Fibroblast of lung (primary cell): ENCODE measurements at places on chromosomes 11 and 22.
A peak's percentile ranks its signal among the peaks of the same experiment; 100 is the strongest.

DNA sequence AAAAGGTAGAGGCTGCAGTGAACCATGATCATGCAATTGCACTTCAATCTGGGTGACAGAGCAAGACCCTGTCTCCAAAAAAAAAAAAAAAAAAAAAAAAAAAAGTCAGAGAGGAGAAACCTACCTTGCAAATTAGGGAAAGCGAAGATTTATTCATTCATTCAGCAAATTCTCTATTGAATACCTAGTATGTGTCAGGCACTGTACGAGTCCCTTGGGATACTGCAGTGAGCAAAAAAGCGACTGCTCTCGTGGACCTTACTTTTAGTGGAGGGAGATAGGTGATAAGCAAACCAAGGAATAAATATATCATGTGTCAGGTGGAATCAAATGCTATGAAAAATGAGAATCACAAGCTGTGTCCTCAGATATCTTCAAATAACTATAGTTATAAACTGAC lies 101.3 kb downstream of the STIM1 start:
- no peak for DNase-seq

GRCh38 chr11:57222239-57222638 lies 14.8 kb downstream of the APLNR start:
- DNase-seq, result peak; percentile 32

GRCh38 chr11:100727410-100727809 lies 40.3 kb downstream of the ARHGAP42 start:
- DNase-seq, result peak; percentile 11

DNA sequence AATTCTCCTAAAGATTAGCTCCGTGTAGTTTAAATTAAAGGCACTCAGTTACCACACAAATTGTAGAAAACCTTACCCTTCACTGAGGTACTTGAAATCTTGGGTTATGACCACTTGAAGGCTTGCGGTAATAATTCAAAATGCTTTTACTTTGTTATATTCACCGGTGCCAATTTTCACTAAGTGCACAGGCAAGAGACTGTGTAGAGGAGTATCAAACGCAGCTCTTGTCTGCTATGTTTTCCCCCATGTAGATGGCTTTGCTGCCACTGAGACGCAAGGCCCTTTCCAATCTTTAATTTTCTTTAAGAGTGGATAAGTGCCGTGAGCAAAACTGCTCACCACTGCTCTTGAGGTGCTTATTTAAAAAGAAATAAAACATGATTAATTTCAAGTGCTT lies 155.8 kb downstream of the CADM1 start:
- DNase-seq, result no peak

- peak; percentile 31 for DNase-seq
Observed at GRCh38 chr11:16226245-16226644, 130.1 kb downstream of the SOX6 start.

- peak; percentile 50 for DNase-seq
Observed at GRCh38 chr11:9601037-9601875, 27.8 kb downstream of the WEE1 start.

GRCh38 chr22:40400159-40400558 lies 29.8 kb downstream of the SGSM3 start:
- no peak for DNase-seq

DNA sequence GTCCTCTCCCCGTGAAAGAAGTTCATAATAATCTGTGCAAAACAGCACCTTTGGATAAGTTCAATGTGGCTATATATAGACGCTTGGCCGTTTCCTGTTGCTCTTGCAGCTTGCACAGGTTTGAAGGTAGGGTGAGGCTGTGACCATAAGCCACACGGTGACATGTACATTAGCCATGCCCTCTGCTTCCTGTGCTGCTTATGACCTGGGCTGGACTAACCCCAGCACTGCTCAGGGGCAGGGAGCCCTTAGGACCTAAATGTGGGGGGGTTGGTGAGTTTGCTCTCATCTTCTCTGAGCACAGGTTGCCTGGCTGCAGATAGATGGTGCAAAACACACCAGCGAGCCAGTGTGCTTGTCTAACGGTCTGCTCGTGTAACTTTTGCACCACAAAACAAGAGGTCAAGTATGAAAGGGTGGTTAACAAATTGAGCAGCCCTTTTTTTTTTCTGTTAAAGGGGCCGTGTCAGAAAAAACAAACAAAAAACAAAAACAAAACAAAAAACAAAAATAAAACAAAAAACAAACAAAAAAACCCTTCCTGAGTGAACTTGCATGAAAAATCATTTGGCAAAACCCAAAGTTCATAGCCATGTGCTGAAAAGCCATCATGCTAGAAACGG lies 37.3 kb downstream of the FLI1 start:
- no peak for DNase-seq

DNA sequence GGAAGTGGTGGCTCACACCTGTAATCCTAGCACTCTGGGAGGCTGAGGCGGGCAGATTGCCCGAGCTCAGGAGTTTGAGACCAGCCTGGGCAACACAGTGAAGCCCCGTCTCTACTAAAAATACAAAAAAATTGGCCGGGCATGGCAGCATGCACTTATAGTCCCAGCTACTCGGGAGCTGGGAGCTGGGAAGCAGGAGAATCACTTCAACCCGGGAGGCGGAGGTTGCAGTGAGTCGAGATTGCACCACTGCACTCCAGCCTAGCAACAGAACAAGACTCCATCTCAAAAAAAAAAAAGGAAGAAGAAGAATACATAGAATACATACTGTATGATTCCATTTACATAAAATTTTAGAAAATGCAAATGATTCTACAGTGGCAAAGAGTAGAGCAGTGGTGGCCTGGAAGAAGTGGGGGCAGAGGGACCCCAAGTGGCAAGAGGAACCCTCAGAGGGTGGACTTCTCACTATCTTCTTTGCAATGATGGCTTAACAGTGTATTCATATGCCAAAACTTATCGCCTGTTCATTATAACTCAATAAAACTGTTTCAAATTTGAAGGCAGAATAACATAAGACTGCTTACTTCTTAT lies 22.0 kb downstream of the PACSIN2 start:
- DNase-seq, result no peak

DNA sequence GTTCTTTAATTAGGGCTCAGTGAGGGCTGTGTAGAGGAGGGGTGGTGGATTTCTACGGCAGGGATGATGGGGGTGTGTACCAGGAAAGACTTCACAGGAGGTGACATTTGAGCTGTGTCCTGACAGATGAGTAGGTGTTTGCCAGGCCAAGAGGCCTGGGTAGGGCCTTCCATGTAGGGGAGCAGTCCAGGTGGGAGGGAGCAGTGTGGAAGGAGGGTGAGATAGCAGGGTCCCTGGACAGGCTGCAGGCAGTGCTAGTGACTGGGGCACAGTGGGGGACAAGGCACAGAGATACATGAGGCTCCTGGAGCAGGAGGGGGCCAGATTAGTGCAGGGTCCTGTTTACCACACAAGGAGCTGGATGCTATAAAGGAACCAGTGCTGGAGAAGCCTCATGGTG lies 147.9 kb upstream of the CADM1 start:
- DNase-seq, result no peak

- no peak for DNase-seq
Observed at GRCh38 chr11:32911413-32911812, 18.8 kb downstream of the QSER1 start.

- no peak for DNase-seq
Observed at GRCh38 chr11:70128435-70128906, 50.4 kb downstream of the ANO1 start.

GRCh38 chr11:1401656-1402221 lies 12.0 kb downstream of the BRSK2 start:
- peak; percentile 43 for DNase-seq

DNA sequence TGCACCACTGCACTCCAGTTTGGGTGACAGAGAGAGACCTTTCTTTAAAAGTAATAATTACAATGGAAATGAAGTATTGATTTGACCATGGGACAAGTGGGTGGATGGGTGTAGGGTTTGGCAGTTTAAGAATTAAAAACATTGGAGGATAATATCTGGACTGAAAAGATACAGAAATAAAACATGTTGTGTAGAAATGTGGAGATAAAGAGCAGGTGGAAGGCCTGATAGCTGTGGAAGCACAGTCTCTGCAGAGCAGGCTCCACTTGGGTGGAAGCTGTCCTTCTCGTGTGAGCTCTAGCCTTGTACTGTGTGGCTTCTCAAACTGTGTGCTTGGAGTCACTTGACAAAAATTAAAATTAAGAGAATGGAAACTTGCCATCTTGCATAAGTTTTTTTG lies 25.6 kb downstream of the APLP2 start:
- no peak for DNase-seq

DNA sequence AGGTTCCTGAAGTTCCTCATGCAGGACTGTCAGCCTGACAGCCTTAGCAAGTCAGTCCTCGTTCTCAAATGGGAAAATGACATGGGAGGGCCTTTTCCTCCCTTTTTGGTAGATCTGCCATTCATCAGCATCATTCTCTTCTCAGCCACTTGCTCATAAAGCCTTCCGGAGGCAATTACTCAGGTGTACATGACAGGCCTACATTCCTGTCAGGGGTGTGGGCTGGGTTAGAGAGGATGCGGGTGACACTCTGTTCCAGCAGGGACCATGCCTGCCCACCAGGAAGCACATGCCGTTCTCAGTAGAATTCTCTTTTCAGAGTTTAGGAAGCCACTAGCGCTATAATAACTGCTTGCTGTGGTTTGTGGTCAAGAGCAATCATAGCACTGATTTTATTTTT lies 24.2 kb upstream of the ANKK1 start:
- no peak for DNase-seq

GRCh38 chr11:111123463-111124398 lies 121.8 kb upstream of the POU2AF2 start:
- DNase-seq, result no peak

- DNase-seq, result no peak
Observed at GRCh38 chr11:128469220-128469619, 118.1 kb downstream of the ETS1 start.

GRCh38 chr11:20808328-20808727 lies 138.9 kb downstream of the NELL1 start:
- no peak for DNase-seq

- DNase-seq, result peak; percentile 12
Observed at GRCh38 chr22:39395936-39396796, 3.4 kb upstream of the TAB1 start.

- no peak for DNase-seq
Observed at GRCh38 chr22:37162221-37163095, 12.7 kb upstream of the IL2RB start.

- peak; percentile 72 for DNase-seq
Observed at GRCh38 chr11:9214765-9215164, 50.4 kb downstream of the DENND5A start.

GRCh38 chr11:65211293-65212105 lies 29.8 kb downstream of the CAPN1 start:
- DNase-seq, result no peak

GRCh38 chr22:26785932-26786331 lies 128.5 kb downstream of the MIAT start:
- DNase-seq, result no peak

DNA sequence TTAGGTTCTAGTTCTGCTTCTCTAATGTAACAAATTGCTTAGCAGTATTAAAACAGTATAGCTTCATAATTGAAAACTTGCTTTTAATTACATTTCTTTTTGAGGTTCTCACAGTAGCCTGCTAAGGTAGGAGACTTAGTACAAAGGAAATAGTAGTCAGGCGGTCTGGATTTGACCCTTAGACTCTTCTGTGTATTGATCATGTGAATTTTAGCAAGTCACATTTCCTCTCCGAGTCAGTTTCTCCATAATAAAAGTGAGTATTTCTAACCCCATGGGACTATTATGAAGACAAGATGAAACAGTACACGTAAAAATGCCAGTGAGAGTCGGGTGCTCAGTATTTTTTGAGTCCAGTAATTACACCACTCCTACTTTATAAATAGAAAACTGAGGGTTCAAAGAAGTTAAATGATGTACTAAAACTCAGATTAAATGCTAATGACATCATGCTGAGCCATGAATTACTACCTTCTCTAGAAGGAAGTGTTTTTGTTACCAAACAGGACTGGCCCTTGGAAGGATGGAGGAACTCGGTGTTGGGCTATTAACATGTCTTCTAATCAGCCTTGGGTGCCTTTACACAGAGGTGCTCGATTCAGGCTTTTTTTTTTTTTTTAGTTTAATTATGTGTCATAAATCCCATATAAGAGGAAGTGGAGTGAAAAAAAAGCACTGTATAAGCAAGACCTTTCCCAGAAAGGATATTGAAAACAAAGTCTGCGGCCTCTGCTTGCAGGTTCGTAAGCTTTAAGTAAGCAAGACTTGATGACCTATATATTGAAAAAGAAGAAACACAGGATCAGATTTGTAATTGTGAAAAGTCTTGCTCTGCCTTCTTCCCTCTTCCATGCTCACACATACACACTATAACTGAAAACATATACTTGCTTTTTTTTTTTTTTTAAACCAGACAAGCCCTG lies 109.0 kb downstream of the EMSY start:
- no peak for DNase-seq
